ENCODE measurements at places on chromosomes 5 and 9.

GRCh38 chr9:86368871-86369521 lies 14.8 kb upstream of the TUT7 start:
- no peak for DNase-seq
- no peaks in the 10 kb centered on the region for H3K4me1 ChIP-seq
- H3K27me3 ChIP-seq: no peaks in the 10 kb centered on the region
- no peak overlapping the region for H3K4me3 ChIP-seq

GRCh38 chr9:20642045-20642444 lies 19.7 kb upstream of the MLLT3 start:
- no peak for DNase-seq
- no peak overlapping the region for H3K4me3 ChIP-seq
- no peak overlapping the region for H3K27ac ChIP-seq
- H3K4me1 ChIP-seq: no peaks in the 10 kb centered on the region
- no peaks in the 10 kb centered on the region for H3K27me3 ChIP-seq

DNA sequence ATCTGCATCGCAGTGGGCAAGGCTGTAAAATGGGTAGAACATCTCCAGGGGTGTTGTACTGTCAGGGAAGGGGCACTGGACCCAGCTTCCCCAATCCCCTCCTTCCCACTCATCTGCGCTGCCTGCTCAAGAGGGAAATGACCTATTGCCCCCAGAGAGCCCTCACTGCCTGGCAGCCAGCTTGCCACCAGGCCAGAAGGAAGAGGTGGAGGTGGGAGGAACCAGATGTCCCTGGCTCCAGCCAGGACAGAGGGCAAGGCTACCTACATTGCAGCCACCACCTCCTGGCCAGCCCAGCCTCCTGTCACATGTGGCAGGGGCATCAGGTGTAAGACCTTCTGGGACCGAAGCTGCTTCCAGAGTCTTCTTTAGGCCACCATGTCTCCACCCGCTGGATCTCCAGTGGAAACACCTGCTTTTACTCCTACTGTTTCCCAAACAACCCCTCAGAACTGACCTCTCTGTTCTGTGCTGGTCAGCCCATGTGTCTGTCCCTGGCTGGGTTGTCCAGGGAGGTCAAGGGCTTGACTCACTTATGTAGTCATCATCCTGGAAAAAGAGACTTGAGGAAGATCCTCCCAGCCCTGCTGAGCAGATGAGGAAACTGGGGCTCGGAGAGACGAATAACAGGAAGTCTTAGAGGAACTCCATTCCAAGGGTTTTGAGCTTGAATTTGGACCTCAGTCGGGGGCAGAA lies 42.3 kb downstream of the JADE2 start:
- H3K36me3 ChIP-seq: peaks cover 70% of the 10 kb centered on the region
- H3K27ac ChIP-seq: peak overlapping the region; percentile 93
- H3K4me3 ChIP-seq: no peak overlapping the region
- H3K4me1 ChIP-seq: peaks cover 35% of the 10 kb centered on the region
- peak; percentile 85 for DNase-seq
- no peaks in the 10 kb centered on the region for H3K27me3 ChIP-seq

DNA sequence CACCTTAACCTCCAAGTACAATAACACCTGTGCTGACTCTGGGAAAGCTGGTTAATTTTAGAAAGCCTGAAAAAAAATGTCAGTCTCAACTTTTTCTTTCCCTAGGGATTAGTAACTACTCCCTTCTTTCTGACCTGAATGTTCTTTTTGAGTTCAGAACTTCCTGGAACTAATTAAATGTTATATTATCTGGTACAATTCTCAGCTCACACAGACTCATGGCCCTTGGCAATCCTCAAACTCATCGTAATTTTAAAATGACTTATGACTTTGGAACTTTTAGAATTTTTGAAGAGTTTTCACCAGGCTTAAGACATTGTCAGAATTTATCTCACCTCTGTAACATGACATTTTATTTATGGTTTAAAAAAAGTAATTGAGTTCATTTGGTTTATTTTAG lies 315.0 kb downstream of the FER start:
- DNase-seq: no peak
- no peaks in the 10 kb centered on the region for H3K36me3 ChIP-seq
- H3K4me3 ChIP-seq: no peak overlapping the region
- no peak overlapping the region for H3K27ac ChIP-seq

- H3K4me3 ChIP-seq: no peak overlapping the region
- H3K4me1 ChIP-seq: no peaks in the 10 kb centered on the region
- H3K27me3 ChIP-seq: no peaks in the 10 kb centered on the region
- no peak for DNase-seq
- H3K36me3 ChIP-seq: no peaks in the 10 kb centered on the region
Measured at GRCh38 chr5:162474239-162474638, 406.7 kb downstream of the GABRG2 start.

DNA sequence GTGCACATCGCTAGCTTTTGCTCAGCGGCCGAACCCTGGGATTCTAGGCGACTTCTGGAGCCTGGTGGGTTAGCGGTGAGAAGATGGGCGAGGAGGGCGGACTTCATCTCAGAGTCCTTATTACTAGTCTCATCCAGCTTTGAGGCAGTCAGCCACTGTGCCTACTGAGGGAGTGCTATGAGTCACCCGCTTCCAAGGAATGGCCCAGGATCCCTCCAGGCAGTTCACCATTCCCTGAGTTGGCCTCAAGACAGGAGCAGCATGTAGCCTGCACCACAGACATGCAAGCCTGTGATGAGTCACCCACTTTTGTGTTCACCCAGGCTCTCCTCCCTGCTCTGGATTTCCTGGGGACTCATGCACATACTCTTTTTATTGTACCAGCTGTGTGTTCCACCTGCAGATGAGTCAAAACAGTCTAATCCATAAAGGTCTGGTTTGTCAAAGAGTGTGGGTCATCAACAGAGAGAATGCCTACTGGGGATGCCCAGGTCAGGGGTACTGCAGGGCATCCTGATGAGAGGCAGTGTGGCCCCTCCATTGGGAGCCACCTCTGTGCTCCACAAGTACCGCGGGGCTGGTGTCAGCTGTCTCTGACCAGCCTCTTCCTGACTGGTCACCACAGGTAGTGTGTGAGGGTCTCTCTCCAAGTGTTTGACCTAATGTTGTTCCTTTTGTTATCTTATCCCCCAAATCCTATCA lies 20.2 kb downstream of the SLC22A5 start:
- peak overlapping the region; percentile 93 for H3K27ac ChIP-seq
- no peaks in the 10 kb centered on the region for H3K27me3 ChIP-seq
- H3K4me1 ChIP-seq: peaks cover 23% of the 10 kb centered on the region
- H3K4me3 ChIP-seq: no peak overlapping the region

DNA sequence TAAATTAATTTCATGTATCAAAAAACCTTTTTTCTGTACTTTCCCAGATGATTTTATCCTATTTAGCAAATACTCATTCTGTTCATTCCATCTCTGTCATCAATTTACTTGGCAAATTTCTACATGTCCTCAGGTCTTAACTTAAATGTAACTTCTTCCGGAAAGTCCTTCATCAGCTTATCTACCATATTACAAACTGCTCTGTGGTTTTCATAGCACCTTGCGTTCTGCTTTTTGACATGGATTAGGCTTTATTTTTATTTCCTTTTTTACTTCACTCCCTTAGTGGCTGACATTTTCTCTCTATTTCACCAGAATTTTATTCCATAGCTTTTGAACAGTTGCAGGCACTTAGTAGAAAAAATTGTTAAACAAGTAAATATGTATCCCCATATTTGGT lies 1040.8 kb downstream of the TAF11L14 start:
- no peak overlapping the region for H3K27ac ChIP-seq
- H3K36me3 ChIP-seq: no peaks in the 10 kb centered on the region
- no peak for DNase-seq

Data from adrenal gland (tissue), 19 donors.